ENCODE measurements at places on chromosomes 11 and 22.

DNA sequence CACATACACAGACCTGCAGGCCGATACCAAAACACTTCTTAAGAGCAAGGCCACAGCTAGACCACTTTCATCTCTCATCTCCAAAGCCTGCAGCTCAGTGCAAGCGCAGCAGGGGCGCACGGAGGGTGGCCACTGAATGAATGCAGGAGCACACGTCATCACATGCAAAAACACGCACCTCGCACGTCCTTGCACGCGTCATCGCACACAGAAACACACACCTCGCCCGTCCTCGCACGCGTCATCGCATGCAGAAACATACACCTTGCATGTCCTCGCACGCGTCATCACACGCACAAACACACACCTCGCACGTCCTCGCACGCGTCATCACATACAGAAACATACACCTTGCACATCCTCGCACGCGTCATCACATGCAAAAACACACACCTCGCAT, 17.2 kb downstream of the IGSF9B start:
- no peak for DNase-seq

DNA sequence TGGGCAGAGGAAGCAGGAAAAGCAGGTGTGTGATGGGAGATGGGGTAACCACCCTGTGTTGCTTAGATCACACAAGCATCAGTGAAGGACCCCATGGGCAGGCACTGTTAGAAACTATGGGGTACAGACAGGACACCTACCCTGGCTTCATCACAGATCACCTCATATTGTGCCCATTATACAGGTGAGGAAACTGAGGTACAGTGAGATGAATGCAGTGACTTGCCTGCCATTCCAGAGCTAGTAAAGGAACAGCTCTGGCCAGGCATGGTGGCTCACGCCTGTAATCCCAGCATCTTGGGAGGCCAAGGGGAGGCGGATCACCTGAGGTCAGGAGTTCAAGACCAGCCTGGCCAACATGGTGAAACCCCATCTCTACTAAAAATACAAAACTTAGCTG, 5.9 kb upstream of the MARK2 start:
- DNase-seq = no peak

DNA sequence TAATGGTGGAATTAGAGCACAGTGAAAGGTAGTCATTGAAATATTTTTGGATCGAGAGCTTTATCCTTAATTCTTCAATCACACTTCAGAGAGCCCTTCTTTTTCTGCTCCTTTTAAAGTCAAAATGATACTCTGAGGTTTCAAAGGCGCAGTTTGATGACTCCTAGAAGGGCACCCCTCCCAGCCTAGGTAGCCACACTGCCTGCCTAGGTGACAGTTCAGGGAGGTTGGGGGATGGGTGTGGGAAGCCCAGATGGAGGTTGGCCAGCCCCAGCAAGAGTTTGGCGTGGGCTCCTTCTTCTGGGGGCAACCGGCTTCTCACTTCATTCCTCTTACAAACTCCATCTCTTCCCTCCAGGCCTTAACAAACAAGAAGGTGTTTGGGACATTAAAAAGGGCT, 28.6 kb upstream of the PHF21A start:
- DNase-seq = no peak

DNA sequence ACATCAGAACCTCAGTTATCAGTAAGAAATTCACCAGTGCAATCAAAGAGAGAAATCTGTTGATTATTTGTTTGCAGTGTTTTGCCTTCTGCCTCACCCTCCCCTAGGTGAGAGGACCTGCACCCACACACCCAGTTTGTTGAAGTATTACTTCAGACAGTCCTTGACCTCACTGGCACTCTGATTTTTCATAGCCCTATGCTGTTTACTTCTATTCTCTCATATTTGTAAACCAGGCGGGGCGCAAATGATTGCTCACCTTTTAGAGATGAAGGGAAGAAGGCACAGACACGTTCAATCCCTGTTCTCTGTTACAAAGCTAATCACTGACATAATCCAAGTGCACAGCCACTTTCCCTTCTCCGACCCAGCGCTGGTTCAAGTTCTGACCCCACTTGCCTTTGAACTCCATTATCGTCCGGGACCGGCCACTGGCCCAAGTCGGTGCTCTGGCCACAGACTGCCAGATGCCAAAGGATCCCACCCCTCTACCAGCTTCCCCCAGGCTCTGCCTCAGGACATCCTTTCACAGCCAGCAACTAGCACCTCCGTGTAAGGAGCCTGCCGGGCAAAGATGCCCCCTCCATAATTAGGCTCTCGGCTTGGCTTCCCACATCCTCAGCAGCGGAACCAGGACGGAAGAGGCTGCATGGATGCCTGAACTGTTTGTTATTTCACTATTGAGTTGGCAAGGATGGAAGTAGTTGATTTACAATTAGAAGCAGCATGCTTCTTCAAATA, 1.7 kb downstream of the ETS1 start:
- DNase-seq = no peak

DNA sequence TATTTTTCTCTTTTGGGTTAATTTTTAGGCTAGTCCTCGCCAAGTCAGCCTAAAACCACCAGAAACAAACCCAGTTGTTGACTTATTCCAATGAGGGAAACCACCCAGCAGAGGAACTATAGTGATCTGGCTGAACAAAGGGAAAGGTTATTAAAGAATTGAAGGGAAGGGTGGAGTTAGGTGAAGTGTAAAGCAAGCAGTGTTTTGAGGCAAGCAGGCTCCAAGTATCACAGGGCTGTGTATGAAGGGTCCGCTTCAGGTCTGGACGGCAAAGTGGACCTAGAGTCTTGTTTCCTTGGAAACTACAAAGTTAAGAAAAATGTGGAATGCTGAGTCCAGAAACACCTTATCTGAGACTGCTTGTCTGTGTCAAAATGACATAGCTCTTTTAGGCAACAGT, 3.2 kb upstream of the TCN2 start:
- DNase-seq = no peak

DNA sequence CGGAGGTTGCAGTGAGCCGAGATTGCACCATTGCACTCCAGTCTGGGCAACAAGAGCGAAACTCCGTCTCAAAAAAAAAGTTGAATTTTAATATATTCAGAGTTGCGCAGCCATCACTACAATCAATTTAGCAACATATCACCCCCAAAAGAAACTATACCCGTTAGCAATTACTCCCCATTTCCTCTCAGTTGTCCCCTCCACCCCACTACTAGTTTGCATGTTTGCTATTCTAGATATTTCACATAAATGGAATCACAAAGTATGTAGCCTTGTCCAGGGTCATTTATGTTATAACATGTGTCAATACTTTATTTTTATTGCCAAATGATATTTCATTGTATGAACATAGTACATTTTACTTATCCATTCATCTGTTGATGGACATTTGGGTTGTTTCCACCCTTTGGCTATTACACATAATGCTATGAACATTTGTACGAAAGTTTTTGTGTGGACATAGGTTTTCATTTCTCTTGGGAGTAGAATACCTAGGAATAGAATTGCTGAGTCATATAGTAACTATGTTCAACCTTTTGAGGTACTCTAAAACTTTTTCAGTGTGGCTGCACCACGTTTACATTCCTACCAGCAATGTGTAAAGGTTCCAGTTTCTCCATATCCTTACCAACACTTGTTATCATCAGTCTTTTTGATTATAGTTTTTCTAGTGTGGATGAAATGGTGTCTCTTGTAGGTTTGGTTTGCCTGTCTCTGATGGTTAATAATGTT, 2.2 kb downstream of the ZNF143 start:
- DNase-seq = no peak

- DNase-seq = no peak
These were observed 2.3 kb upstream of the TIRAP start for GRCh38 chr11:126280595-126280994.

DNA sequence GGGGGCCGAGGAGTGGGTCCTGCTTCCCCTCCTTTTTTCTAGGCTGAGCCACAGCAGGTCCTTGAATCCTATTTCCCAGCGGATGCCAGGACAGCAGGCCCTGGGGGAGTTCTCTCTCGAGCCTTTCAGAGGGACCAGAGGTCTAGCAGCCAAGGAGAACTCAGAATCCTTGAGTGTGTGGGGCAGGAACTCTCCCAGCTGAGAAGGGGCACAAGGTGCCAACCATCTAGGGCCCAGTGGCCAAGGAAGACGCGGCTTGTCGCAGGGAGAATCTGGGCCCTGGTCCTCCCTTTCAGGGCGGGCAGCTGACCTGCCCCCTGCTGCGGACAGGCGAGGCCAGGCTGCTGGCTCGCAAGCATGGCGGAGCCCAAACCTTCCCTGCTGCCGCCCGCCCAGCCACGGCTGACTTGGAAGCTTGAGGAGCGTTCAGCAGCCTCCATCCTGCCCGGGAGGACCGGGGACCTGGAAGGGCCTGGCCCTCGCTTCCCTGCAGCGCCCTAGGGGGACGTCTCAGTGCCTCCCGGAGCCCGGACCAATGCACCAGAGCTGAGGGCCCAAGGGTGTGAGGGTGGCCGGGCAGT, 972 bp upstream of the TSSC4 start:
- no peak for DNase-seq

DNA sequence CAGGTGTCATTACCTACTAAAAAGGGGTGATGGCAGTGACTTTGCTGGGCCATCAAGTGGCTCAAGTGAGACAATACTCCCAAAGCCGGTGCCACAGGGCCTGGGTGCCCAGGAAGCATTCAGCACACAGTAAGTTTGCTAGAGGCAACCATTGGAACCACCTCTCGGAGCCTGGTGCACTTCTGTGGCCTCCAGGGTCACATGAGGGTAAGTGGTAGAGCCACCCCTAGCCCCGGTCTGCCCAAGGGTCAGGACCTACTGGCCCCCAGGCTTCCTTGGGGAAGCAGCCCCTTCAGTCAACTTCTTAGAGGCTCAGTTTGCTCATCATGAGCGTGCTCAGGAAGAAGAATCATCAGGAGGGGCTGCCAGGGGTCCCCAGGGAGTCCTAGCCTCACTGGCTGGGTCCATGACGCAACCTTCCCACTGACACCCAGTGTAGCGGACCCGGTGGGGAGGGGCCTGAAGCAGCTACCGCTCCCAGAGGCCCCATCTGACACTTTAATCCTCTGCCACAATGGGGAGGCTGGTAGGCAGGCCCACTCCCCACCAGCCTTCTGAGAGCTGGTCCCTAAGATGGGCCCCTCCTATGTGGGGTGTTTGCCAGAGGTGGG, 17.5 kb upstream of the RASL10A start:
- DNase-seq = no peak

DNA sequence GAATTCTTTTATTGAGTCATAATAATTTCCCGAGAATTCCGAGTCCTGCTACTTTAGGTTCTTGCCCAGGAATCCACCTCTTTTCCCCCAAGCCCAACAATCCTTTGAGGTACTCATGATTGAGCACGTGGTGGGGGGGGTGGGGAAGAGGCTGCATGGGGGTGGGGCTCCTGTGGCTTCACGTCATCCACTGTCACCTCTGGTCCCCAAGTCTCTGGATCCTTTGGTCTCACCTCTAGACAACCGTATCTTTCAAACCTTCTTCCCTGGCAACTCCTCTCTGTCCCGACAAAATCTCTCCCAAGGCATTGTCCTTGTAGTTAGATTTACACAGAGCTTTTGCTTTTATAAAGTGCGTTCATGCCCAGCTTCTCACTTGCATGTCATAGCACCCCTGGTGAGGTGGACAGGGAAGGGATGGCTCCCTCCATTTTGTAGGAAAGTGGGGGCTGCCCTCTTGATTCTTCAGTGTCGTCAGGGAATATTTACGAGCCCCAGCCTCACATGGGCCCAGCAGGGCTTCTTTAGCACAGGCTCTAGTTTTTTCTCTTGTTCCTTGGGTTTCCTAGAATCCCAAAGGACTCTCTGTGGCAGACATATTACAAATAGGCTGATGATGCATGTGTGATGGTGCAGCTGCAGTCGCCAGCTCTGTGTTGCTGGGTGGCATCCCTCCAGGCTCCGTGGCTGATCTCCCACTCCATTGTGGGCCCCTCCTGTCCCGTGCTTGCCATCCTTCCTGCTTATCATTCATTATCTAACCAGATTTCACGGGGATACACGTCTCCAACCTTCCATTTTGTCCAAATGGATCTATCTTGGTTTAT, 8.4 kb downstream of the UCP3 start:
- DNase-seq = no peak

DNA sequence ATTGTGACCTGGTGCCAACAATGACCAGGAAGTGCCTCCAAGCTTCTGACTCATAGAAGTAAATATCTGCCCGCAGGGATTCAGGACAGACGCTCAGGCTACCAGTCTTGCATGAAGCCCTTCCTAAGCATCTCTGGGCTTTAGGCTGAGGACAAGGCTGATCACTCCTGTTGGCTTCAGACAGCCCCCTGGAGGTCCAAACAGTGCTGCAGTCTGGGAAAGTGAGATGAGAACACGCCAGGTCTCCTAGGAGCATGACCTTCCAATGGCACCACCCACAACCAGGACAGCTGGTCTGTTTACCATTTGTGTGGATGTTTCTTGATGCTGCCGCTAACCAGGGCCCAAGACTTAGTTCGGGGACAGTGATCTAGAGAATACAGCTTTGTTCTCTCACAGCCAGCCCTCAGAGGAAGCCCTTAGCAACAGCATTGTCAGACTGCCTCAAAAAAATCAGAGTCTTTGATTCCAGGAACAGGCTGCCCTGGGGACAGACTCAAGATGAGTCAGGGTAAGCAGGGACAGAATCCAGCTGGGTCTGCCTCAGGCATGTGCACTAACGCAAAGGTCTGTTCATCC, 111.2 kb downstream of the ZNF280B start:
- DNase-seq = peak; percentile 20

DNA sequence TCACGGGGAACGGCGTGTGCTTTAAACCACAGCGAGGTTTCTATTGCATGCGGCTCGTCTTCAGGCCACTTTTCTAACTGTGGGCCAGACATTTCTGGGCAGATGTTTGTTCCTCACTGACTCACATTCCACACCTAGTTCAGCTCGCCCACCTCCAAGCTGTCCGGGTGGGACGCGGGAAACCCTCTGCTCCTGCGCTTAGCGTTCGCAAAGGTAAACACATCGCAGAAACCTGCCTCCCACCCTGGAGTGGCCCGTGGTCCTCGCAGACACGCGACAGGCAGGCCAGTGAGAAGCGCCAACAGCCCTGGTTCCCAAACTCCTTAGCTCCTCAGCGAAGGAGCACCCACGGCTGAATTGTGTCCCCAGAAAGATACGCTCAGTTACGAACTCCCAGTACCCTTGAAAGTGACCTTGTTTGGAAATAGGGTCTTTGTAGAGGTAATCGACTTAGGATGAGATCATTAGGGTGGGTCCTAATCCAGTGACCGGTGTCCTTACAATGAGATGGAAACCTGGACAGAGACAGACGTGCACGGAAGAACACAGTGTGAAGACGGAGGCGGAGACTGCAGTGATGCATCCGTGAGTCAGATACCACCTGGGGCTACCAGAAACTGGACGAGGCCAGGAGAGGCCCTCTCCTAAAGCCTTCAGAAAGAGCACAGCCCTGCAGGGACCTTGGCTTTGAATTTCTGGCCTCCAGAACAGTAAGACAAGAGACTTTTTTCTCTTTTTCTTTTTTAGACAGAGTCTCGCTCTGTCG, 82.7 kb downstream of the CELSR1 start:
- DNase-seq = no peak
